Posterior vena cava (tissue), 2 donors: ENCODE measurements at places on chromosomes 2 and 18. TPM values are rescaled to one million over a fixed set of nuclear protein-coding genes. Genes with fewer than 3 reads are reported as not detected.

DNA sequence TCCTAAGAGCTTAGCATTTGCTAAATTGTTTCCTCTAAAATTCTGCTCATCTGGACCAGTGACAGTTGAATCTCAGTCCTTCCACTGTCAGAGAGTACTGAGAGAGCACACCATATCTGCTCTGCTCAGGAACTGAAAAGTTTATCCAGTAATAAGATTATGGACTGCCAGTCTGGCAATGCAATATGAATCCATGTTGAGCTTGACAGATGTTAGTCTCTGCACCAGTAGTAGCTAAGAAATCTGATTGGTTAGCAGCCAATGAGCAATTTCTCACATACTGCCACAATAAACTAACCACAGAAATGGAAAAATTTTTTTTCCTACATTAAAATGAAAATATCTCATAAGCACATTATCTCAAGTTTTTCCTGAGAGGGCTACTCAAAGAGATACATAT is 2.3 kb downstream of the PRKD3 start:
- no peak for DNase-seq

DNA sequence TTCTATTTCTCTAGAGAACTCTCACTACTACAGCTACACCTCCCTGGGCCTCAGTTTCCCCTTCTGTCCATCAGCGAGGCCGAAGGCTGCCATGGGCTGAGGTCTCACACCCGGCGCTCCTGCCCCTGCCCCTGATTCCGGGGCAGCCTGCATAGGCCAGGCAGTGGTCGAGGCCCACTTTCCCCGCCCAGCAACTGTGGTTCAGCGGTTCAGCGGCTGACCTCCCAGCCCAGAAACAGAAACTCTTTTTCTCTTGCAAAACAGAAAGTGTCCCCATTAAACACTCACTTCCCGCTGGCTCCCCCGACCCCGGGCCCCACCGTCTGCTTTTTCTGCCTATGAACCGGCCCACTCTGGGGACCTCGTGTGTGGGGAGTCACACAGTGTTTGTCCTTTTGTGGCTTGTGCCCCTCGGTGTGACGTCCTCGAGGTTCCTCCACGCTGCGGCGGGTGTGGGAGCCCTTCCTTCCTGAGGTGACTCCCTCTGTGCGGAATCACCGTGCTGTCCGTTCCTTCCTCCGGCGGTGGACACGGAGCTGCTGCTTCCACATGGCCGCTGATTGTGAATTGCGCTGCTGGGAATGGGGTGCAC is 16.0 kb downstream of the PDCD1 start:
- DNase-seq: peak; percentile 91

- DNase-seq: peak; percentile 54
Measured at GRCh38 chr2:97708048-97708380, 5.4 kb upstream of the ZAP70 start.

GRCh38 chr2:10716581-10716980 is 4.8 kb upstream of the ATP6V1C2 start:
- DNase-seq: no peak

DNA sequence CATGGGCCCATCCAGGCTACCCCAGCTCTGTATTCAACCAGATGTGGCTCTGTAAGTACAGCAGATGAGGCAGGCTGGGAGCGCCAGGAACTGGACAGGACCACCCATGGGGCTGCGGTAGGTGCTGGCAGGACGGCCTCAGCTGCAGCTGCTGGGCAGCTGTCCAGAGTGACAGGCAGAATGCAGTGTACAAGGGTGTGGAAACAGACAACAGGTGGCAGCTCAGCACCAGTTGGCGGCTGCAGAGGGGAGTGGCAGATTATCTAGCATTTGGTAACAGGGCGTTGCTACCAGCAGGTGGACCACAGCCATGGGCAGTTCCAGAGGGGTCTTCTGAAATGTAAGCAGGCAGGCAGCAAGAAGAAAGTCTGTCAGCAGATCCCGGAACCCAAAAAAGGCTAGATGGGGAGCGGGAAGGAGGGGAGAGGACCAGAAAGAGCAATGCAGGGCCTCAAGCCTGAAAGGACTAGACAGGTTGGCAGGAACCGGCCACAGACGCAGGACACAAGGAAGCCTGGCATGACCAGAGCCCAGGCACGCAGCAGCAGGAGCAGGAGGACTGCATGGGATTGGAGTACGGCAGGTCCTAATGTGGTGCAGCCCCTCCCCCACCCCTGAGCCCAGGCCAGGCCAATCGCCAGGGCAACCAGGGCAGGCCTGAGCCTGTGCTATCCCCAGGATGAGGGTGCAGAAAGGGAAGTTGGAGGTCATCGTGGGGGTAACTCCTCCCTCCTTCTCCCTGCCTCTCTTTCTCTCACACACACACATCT is 24.7 kb downstream of the PKDCC start:
- DNase-seq: peak; percentile 78

DNA sequence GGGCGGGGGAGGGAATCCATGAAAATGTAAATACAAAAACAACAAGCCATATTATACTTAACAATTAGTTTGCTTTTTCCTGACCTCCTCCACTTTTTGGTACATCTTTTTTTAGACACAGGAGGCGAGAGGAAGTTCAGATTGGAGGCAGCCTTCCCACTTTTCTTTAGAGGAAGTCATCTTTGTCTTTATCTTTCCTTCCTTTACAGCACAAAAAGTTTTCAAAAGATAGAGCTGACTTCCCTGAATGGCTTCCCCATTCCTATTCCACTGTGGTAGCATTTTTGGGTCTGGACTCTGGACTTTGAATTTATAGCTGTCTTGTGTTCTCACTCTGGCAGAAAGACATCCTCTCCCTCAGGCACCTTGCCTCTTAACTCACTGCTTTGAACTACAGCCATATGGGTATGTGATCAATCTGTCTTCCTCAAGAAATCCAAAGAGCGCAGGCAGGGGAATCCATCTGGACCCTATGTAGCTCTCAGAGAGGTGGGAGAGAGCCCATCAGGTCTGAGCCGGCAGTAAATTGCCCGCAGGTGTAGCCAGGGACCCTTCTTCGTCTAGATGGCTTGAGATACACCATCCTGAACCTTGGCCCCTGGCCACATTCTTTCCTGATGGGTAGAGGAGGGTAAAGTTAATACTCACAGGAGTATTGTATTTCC is 101.9 kb downstream of the AQP4 start:
- no peak for DNase-seq

DNA sequence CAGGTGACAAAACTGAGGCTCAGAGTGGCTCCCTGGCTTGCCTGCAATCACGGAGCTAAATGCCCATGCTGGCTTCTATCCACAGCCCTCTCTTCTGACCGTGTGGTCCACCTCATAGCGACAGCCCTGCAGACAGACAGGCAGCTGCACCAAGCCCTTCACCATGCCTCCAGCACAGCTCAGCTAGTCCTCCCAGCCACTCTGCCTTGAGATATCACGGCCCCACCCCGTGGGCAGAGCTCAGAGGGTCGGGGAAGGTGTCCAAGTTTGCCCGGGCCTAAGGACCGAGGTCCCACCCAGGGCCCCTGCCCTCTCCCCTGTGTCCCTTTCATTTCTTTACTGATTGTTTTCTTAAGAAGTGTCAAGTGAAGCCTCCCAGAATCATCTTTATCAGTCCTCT is 128.2 kb upstream of the GLI2 start:
- DNase-seq: peak; percentile 41

DNA sequence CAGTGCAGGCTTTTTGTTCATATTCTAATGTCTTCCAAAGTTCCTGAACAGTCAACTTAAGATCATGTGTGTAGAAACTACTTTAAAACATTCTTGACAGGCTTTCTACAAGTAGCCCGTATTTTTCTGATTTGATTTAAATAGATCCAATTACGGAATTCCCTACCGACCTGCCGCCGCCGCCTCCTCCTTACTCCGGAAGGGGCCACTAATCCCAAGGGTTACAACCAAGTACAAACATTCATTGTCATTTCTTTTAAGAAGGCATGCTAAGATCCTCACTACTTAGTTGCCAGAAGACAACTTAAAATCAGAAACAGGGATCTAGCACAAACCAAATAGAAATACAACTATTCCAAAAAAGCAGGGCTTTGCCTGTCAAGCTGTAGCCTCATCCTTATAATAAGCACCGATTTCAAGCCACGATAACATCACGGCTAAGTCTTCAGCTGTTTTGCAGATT is 784 bp downstream of the WDR33 start:
- no peak for DNase-seq

DNA sequence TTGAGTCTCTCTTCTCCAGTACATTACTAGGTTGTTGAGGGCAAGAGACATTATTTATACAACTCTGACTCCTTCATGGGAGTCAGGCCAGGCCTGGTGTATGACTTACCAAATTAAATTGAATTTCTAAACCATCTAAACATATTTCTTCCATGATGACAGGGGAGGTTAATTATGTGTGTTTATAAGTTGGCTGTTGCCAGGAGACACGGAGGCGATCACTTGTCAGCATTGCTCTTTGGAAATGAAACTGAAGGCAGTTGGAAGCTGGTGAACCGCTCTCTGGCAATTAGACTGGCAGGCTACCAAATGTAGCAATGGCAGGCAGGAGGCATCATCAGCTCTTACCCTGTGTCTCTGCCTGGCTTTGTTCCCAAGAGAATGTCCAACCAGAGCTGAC is 241.4 kb downstream of the KCNS3 start:
- DNase-seq: no peak

GRCh38 chr2:152176113-152176714 is 651 bp upstream of the STAM2 start:
- DNase-seq: no peak

DNA sequence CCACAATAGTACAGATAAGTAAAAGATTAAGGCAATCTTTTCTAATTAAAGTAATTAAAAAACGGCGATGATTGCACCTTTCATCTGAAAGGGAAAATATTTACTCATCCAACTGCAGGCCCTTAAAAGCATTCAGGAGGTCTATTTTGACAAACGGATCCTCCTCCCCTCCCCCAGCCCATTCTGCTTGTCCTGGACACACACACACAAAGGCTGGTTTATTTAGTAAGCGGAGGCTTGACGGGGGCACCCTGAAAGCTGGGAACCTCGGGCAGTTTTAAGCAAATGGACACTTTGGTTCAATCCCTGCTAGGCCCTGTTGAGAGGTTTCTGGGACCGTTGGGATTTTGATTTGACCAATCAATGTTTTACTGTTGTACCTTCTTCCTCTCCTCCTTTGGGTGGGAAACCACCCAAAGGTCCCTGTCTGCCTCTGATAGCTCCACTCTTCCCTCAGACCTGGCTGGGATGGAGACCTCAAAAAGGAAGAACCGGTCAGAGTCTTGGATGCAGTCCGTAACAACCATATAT is 135.8 kb upstream of the HAAO start:
- DNase-seq: no peak

GRCh38 chr2:201949181-201949926 is 84.3 kb upstream of the FZD7 start:
- DNase-seq: no peak

DNA sequence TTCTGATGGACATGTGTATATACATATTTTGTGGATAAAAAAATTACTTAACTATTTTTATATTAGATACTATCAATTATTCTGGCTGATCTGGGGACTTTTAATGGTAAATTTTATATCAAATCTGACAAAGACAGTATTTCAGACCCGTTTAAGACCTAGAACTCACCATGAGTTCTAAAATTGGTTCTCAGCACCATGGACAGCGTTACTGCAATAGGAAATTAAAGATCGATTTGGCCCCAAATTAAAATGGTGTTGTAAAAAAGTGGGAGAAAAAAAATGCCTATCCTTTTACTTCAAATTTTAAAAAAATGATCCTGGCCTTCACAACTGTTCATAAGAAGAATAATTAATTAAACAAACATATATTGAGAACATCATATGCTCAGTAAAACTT is 919 bp upstream of the SCN2A start:
- no peak for DNase-seq

DNA sequence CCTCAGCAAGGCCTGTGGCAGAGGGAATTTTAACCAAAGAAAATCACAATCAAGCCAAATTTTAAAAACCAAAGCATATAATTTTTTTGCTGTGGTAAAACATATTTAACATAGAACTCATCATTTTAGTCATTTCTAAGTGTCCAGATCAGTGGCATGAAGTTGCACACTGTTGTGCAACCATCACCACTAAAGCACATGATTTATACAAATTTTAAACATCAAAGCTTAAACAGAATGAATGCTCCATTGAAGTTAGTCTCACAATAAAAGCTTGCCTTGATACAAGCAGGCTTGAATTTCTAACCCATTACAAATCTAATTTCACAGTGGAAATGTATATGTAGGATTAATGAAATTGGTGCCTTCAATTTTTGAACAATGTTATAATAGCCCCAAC is 31.2 kb downstream of the FTCDNL1 start:
- no peak for DNase-seq

- DNase-seq: peak; percentile 58
Measured at GRCh38 chr2:96934182-96934495, 52.2 kb downstream of the FAM178B start.

GRCh38 chr2:222290736-222291484 is 7.9 kb downstream of the PAX3 start:
- DNase-seq: peak; percentile 71

DNA sequence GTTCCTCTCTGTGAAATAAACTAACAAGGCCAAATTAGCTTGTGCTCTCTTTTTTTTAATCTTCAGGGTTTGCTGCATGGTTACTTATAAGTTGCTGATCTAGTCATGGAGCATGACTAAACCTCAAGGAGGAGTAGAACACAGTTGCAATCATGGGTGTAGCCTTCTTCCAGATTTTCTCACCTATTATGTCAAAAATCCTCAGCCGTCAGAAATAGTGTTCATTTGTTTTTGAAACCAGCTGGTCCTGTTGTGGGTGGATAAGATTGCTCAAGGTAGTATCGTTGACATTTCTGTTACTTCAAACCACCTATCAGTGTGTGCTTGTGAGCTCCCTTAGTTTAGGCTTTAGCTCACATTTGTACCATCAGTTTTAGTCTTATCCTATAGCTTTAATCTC is 11.2 kb downstream of the RELCH start:
- no peak for DNase-seq

DNA sequence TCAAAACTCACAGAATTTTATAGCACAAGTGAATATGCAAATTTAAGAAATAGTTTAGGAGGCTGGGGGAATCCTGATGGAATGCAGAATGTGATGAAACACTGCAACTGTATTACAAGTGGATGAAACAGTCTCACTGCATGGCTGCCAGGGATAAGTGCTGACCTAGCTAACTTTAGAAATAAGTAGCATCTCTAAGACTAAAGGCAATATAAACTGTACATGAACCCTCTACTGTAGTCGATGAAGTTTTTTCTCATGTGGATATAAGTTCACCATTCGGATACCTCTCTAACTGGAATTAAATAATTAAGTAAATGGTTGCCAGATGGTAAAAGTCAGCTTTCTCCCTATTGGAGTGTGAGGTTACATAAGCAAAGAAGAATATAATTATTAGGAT is 777.8 kb upstream of the RAB6C start:
- DNase-seq: no peak

- no peak for DNase-seq
Measured at GRCh38 chr2:198657512-198658121, 800.1 kb downstream of the SATB2 start.

- no peak for DNase-seq
Measured at GRCh38 chr18:46247942-46248341, 143.8 kb downstream of the HAUS1 start.

TFPI gene
- 117 TPM for total RNA-seq

ATP6V1B1 gene
- total RNA-seq: 0.48 TPM

AGXT gene
- not detected for total RNA-seq

VSNL1 gene
- total RNA-seq: not detected
